Ureter (tissue), 1 donor: ENCODE measurements at places on chromosomes 3 and 15. TPM values are rescaled to one million over a fixed set of nuclear protein-coding genes. Genes with fewer than 3 reads are reported as not detected.

Gene AGTR1
- total RNA-seq, result 4.6 TPM

Gene SLC22A14
- not detected for total RNA-seq

Gene CFAP20DC
- 0.18 TPM for total RNA-seq

Gene RLBP1
- total RNA-seq, result not detected

Gene ARNT2
- 7.2 TPM for total RNA-seq

Gene HHLA2
- total RNA-seq, result not detected

Gene ZNF385D
- total RNA-seq, result 28.5 TPM

Gene MUC20
- total RNA-seq, result 84.4 TPM

Gene PLA1A
- total RNA-seq, result 1.6 TPM

Gene ETFA
- 123 TPM for total RNA-seq

Gene EDEM1
- total RNA-seq, result 57.3 TPM

Gene SLC24A1
- total RNA-seq, result 24.9 TPM

Gene PEX11A
- 25.2 TPM for total RNA-seq

Gene GP5
- total RNA-seq, result 0.21 TPM

Gene SLC28A2
- not detected for total RNA-seq

Gene NFKBIZ
- 81.8 TPM for total RNA-seq

Gene IL17RB
- 0.65 TPM for total RNA-seq

Gene IL17RD
- total RNA-seq, result 5.4 TPM

Gene LINGO1
- total RNA-seq, result 1.7 TPM

Gene FSTL1
- 379 TPM for total RNA-seq

Gene GOLGA8J
- total RNA-seq, result not detected

Gene SEMA4B
- total RNA-seq, result 183 TPM

Gene PRSS50
- 1.6 TPM for total RNA-seq

Gene IMPG2
- total RNA-seq, result 0.31 TPM
